ENCODE measurements at places on chromosomes 11 and 22.

- no peak overlapping the region for H3K27ac ChIP-seq
- H3K4me3 ChIP-seq = no peak overlapping the region
- H3K36me3 ChIP-seq = no peaks in the 10 kb centered on the region
- H3K4me1 ChIP-seq = no peaks in the 10 kb centered on the region
These were observed 48.2 kb downstream of the UBASH3B start for GRCh38 chr11:122703541-122704272.

- H3K4me3 ChIP-seq = no peak overlapping the region
- H3K4me1 ChIP-seq = no peaks in the 10 kb centered on the region
- no peaks in the 10 kb centered on the region for H3K27me3 ChIP-seq
- no peak for DNase-seq
- no peaks in the 10 kb centered on the region for H3K36me3 ChIP-seq
These were observed 38.7 kb downstream of the ALX4 start for GRCh38 chr11:44271286-44271685.

DNA sequence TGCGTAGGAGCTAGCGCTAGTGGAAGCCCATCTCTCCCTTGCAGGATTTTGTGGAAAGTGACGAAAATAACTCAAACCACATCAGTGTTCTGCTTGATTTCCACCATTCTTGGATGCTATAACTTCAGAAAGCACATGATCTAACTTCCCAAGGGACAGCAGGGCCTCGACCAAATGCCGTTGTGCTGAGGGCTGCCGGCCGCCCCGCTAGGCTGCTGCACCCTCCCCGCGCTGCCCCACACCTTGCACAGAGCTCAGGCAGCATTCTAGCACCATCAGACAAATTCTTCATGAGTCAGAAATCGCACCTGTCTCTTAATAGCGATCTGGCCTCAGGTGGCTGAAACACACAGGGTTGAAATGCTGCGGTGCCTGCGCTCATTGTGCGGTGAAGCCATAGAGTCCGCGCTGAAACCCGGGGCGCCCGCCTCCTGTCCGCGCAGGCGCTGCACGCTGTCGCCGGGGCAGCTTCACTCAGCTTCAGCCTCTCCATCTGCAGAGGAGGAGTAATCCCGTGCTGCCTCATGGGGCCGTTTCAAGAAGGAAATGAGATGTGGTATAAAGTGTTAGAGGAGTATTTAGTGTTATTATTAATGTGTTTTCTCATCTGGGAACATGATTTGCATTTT is 59.2 kb upstream of the B3GAT1 start:
- no peak for DNase-seq
- H3K27me3 ChIP-seq = no peaks in the 10 kb centered on the region
- H3K4me3 ChIP-seq = no peak overlapping the region
- H3K27ac ChIP-seq = no peak overlapping the region
- no peaks in the 10 kb centered on the region for H3K36me3 ChIP-seq

GRCh38 chr11:116117331-116118137 is 613.3 kb upstream of the CADM1 start:
- H3K36me3 ChIP-seq = no peaks in the 10 kb centered on the region
- no peaks in the 10 kb centered on the region for H3K4me1 ChIP-seq
- H3K27me3 ChIP-seq = no peaks in the 10 kb centered on the region
- no peak overlapping the region for H3K4me3 ChIP-seq
- no peak overlapping the region for H3K27ac ChIP-seq
- DNase-seq = peak; percentile 29

DNA sequence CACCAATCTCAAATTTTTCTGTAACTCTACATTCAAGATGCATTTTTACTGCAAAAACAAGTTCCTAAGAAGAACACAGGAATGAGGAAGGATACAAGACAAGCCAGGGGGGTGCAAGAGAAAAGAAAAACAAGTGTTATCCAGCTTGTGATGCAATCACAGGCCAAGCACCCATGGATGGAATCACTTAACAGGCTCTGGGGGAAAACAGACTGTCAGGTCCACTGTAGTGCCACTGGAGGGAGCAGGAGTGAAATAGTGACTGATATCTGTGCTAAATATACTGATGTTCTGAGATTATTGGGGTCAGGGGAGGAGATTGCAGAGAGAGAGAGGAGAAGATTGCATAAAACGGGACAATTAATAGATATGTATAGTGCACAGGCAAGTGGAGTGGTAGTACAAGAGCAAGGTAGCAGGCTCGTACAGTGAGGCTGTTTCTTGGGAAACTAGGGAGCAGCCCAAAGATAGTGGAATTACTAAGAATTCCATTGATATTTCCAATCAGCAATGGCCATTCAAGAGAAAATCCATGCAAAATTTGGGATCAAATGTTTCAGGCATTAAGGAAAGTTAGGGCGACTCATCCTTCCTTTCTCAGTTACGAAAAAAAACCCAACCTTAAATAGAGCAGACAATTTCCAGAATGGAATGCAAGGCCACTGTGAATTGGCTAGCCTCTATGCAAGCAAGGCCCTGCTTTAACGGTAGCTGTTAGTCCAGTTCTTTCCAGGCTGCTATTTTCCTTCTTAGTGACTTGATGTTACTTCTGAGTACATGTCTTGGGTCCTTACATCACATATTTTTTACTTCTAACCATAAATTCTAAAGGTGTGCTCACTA is 52.2 kb upstream of the CEP126 start:
- no peak overlapping the region for H3K27ac ChIP-seq
- H3K4me3 ChIP-seq = no peak overlapping the region
- H3K4me1 ChIP-seq = peaks cover 7% of the 10 kb centered on the region
- H3K36me3 ChIP-seq = no peaks in the 10 kb centered on the region
